ENCODE measurements at places on chromosomes 4 and X.

DNA sequence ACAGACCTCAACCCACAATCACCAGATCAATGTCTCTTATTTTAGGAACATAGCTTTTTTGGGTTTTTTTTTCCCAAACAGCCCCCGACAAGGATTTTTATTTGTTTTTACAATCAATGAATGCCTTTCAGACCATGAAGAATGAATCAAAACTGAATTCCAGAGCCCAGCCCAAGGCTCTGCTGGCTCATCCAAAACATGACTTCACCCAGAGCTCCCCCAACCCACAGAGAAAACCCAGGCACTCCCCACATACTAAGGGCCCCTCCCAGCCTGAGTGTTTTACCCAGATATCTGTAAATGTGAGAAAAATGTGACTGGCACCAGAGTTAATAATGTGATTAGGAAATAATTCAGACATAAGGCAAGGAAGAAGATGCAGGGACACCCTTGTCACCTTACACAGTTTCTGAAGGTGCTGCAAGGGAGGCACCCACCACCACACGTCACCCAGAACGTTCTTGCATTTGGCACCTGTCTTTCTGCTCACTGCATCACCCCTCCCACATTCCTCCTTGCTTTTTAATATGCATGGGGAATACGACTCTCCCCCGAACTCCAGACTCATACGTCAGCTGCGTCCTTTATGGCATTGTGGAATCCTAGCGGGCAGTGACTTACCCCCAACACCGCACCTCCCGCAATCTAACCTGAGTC, 47.8 kb upstream of the C4orf50 start:
- H3K27me3 ChIP-seq = no peaks in the 10 kb centered on the region
- DNase-seq = no peak
- peaks cover 3% of the 10 kb centered on the region for H3K36me3 ChIP-seq
- H3K4me3 ChIP-seq = no peak overlapping the region

DNA sequence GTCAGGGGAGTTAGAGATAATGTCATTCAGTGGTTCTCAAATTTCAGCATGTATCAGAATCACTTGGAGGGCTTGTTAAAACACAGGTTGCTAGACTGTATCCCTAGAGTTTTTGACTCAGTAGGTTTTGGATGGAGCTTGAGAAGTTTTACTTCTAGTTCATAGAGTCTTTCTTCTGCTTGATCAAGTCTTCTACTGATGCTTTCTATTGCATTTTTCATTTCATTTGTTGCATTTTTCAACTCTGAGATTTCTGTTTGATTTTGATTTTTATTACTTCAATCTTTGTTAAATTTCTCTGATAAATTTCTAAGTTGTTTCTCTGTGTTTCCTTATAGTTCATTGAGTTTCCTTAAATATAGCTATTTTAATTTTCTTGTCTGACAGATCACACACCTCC, 361.4 kb downstream of the RAPGEF2 start:
- no peak overlapping the region for H3K27ac ChIP-seq
- H3K4me1 ChIP-seq = no peaks in the 10 kb centered on the region
- no peaks in the 10 kb centered on the region for H3K36me3 ChIP-seq
- no peaks in the 10 kb centered on the region for H3K27me3 ChIP-seq
- no peak for DNase-seq

- no peaks in the 10 kb centered on the region for H3K27me3 ChIP-seq
- no peak overlapping the region for H3K4me3 ChIP-seq
- H3K36me3 ChIP-seq = no peaks in the 10 kb centered on the region
- no peak for DNase-seq
- H3K4me1 ChIP-seq = no peaks in the 10 kb centered on the region
- no peak overlapping the region for H3K27ac ChIP-seq
These were observed 33.3 kb upstream of the FGFR3 start for GRCh38 chr4:1759818-1760223.

GRCh38 chrX:17859609-17860178, 1.4 kb downstream of the RAI2 start:
- DNase-seq = peak; percentile 13
- H3K4me3 ChIP-seq = no peak overlapping the region
- H3K27ac ChIP-seq = no peak overlapping the region

DNA sequence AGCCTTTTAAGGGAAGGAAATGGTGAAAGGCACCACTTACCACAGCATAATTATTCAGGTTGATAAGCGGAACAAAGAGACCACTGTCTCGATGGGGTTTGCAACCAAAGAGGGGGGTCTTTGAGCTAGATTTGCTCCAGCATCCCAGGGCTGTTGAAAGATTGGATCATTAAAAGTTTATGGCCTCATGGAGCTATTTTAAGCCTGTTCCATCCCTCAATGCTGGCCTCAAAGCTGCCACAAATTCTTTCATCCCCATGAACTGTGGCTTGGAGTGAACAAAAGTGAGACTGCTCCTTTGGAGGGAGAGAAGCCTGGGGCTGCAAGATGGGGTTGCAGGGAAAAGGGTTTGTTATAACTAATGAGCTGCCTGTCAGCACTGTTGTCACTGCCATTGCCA, 209.8 kb downstream of the RTL9 start:
- peak; percentile 1 for DNase-seq
- H3K4me3 ChIP-seq = no peak overlapping the region
- H3K27me3 ChIP-seq = no peaks in the 10 kb centered on the region

GRCh38 chr4:154349829-154350228, 141.8 kb downstream of the DCHS2 start:
- peak; percentile 54 for DNase-seq
- H3K27ac ChIP-seq = no peak overlapping the region
- no peak overlapping the region for H3K4me3 ChIP-seq
- no peaks in the 10 kb centered on the region for H3K4me1 ChIP-seq

- no peak overlapping the region for H3K4me3 ChIP-seq
- no peak for DNase-seq
- no peaks in the 10 kb centered on the region for H3K27me3 ChIP-seq
These were observed 67.2 kb upstream of the IL15 start for GRCh38 chr4:141569141-141569540.

DNA sequence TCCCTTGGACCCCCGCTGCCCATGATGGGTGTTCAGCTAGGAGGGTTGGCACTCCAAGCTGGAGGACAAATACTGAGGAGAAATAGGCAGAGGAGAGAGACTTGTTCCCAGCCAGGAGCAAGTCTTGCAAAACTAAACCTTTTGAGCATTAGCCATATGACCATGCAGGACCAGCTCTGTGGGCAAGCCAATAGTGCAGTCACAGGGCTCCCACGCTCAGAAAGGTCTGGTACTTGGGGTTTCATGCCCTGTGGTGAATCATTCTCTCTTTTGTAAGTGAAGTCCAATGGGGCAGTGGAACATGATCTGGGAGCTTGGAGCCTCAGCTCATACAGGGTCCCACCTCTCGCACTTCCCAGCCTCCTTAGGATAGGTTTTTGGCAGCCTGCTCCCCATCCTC, 300.9 kb downstream of the BCOR start:
- no peak for DNase-seq
- no peaks in the 10 kb centered on the region for H3K36me3 ChIP-seq
- no peak overlapping the region for H3K4me3 ChIP-seq
- no peaks in the 10 kb centered on the region for H3K4me1 ChIP-seq
- H3K27ac ChIP-seq = no peak overlapping the region
- no peaks in the 10 kb centered on the region for H3K27me3 ChIP-seq

DNA sequence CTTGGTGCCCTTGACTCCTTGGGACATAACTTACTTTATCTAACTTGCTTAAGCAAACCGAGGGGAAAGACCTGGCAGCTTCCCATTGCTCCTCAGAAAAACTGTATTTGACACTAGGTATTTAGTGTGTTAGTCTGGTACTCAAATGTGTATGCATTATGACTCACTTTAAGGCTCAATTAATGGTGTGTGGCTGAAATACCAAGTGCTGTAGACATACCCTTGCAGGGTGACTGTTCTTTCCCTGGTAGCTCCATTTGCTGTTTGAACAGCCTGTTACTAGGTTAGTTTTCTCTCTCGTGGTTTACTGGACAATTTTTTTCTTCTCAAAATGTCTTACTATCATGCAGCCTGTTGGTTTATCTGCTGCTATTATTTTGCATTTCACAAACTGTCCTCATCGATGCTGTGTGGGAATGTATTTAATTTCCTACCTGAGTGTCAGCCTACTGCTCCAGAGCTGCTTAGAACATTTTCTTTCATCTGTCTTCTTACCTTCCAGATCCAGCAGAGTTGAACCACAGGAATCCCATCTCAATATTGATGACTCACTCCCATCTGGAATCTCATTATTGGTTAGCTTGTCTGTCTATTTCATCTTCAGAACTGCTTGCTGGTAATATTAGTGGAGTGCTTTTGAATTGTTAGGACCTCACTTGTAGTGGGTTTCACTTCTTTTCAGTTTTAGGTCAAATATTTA, 158.0 kb upstream of the FAT1 start:
- no peak for DNase-seq
- H3K36me3 ChIP-seq = no peaks in the 10 kb centered on the region
- H3K27me3 ChIP-seq = no peaks in the 10 kb centered on the region
- H3K4me3 ChIP-seq = no peak overlapping the region
- H3K4me1 ChIP-seq = no peaks in the 10 kb centered on the region

DNA sequence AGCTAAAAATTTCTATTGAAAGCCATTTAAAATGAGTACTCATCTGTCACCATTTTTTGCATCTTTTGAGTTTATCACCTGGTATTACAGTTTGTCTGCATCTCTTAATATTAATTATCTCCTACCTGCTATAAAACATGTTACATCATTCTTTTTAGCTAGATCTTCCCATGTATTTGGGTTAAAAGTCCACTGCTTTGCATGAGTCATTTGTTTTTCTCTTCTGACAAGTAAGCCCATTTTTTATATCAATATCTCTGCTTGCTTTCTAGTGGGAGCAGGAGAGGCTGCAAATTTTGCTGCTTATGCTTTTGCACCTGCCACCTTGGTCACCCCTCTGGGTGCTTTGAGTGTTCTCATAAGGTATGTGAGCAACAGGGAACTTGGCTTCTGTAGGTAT, 16.1 kb downstream of the NIPAL1 start:
- H3K36me3 ChIP-seq = no peaks in the 10 kb centered on the region
- H3K4me3 ChIP-seq = no peak overlapping the region
- no peaks in the 10 kb centered on the region for H3K4me1 ChIP-seq
- H3K27ac ChIP-seq = no peak overlapping the region
- DNase-seq = no peak
- H3K27me3 ChIP-seq = no peaks in the 10 kb centered on the region

- H3K4me3 ChIP-seq = no peak overlapping the region
- no peaks in the 10 kb centered on the region for H3K27me3 ChIP-seq
- DNase-seq = no peak
- H3K4me1 ChIP-seq = peaks cover 2% of the 10 kb centered on the region
These were observed 127.9 kb downstream of the KLHL8 start for GRCh38 chr4:87092389-87093141.

Data from mesendoderm (in vitro differentiated cells).